ENCODE measurements at places on chromosomes 3 and 15.

GRCh38 chr3:73768524-73769308, 144.0 kb upstream of the PDZRN3 start:
- no peak for DNase-seq

DNA sequence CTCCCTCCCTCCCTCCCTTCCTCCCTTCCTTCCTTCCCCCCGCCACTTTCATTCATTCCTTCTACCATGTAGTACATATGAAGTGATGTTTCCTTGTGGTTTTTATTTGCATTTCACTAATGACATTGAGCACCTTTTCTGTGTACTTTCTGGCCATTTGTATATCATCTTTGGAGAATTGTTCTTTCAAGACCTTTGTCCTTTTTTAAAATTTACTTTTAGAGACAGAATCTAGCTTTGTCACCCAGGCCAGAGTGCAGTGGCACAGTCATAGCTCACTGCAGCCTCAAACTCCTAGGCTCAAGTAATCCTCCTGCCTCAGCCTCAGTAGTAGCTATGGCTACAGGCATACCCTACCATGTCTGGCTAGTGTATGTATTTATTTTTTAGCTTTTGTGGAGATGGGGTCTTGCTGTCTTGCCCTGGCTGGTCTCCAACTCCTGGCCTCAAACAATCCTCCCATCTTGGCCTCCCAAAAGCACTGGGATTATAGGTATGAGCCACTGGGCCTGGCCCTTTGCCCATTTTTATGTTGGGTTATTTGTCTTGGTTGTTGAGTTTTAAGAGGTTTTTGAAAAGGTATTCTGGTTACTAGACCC, 42.0 kb upstream of the CTDSPL2 start:
- no peak for DNase-seq

DNA sequence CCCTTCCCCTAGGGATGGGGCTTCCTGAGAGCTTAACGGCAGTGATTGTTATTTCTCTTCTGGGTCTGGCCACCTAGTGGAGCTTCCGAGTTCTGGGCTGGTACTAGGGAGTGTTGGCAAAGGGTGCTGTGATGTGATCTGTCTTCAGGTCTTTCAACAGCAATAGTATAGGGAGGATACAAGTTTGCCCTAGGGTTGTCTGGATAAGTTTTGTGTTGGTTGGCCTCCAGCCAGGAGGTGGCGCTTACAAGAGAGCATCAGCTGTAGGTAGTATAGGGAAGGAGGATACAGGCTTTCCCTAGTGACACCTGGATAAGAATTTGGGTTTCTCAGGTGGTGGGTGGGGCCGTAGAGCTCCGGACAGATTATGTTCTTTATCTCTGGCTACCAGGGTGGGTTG, 19.2 kb upstream of the CPOX start:
- DNase-seq, result peak; percentile 77

DNA sequence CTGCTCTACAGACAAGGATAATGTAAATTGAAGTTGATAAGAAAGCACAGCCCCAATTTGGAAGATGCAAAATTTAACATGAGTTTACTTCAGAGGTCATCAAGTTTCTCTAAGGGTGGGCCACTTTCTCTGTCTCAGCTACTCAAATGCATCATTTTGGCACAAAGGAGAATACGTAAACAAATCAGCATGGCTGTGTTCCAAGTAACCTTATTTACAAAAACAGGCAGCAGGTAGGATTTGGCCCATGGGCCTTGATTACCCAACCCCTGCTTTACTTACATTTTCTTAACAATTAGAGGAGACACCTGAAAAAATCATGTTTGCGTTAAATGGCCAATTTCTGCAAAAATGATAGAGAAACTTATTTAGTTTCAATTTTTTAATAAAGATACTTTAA, 181.7 kb downstream of the GBE1 start:
- no peak for DNase-seq

GRCh38 chr15:64731012-64731804, 44.2 kb downstream of the RBPMS2 start:
- peak; percentile 49 for DNase-seq

GRCh38 chr3:53624061-53624857, 129.8 kb downstream of the CACNA1D start:
- DNase-seq, result no peak

DNA sequence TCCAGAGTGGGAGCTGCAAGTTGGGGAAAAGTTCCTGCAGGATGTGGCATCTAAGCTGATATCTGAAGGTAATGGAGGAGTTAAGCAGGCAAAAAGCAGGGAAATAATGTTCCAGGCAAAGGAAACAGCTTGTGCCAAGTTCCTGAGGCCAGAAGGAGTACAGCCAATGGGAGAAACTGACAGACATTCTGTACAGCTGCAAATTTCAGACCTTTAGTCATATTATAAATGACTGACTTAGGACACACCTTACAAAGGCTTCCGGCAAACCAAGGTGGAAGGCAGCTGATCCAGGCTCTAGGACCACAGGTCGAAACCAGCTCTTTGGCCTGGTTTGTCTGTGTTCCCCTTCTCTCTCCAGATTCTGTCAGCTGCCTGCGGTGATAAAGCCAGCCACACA, 9.3 kb downstream of the WWTR1 start:
- DNase-seq, result no peak

- DNase-seq, result no peak
These were observed 57.3 kb upstream of the UBE2Q2 start for GRCh38 chr15:75785771-75786574.
